ENCODE measurements at places on chromosomes 11 and 22. TPM values are rescaled to one million over a fixed set of nuclear protein-coding genes. Genes with fewer than 3 reads are reported as not detected.

DNA sequence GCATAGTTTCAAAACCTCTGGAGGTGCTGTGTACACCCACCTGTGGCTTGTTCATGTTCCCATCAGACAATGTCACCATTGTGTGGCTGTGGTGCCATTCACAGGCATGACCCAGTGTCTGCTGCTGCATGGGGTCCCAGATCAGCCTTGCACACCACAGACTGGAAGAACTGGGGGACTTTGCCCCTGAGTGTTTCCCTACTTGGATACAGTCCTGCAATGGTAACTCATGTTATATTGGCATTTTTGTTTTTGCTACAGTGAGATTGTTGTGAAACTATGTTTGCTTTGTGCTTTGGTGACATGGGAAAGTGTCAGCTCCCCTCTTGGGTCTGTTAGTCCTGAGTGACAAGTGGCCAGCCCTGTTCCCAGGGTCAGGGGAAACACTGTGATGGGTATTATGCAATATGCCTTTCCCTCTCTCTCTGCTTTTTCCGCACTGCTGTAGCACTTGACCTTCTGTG, 108.8 kb downstream of the NAV2 start:
- no peaks in the 10 kb centered on the region for H3K27me3 ChIP-seq
- H3K36me3 ChIP-seq = peaks cover 2% of the 10 kb centered on the region

DNA sequence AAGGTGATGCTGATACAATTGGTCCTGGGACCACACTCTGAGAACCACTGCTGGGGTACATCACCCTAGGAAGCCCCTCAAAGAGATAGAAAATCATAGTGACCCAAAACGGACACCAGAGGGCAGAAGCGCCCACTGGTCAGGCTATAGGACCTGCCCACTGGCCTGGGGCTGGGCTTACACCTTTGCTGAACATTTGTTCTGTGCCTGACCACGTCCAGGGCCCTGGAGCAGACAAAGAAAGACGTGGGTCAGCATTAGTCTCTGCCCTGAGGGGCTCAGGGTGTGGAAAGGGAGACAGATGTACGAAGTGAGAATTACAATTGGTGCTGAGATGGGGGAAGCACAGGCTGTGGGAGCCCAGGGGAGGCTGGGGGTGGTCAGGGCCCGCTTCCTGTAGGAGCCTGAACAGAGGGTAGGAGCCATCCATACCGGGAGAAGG, 14.4 kb upstream of the SERPINH1 start:
- no peaks in the 10 kb centered on the region for H3K27me3 ChIP-seq
- H3K27ac ChIP-seq = no peak overlapping the region
- H3K4me3 ChIP-seq = no peak overlapping the region
- H3K36me3 ChIP-seq = no peaks in the 10 kb centered on the region

TRIM6 gene
- 13.8 TPM for polyA plus RNA-seq

DNA sequence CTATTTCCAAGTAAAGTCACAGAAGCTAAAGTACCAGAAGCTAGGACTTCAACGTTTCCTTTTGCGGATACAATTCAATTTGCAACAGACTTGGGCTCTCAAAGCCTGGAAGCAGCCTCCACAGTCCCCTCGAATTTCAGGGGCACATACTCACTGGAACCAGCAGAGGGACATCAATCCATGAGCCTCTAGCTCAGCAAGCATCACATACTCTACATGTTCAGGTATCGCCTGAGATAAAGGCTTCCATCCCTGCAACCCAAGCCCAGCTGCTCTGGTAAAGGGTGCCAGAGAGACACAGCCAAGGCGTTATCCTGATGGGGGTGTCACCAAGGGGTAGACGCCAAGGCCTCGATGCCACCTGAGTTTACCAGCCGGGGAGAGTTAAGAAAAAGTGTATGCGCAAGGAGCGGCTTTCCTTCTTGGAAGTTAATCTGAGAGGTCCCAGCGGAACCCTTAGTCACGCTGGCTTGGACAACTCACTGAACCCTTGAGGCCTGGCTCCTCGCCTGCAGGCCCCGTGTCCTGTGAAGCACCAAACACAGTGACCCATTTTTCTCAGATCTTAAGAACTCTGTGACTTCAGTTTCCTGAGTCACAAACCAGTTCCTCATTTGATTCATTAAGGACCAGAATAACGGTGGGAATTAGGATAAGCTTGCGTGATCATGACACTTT, 13.0 kb downstream of the LTO1 start:
- peaks cover 8% of the 10 kb centered on the region for H3K36me3 ChIP-seq
- H3K27me3 ChIP-seq = no peaks in the 10 kb centered on the region
- no peak for DNase-seq
- no peaks in the 10 kb centered on the region for H3K4me1 ChIP-seq
- no peak overlapping the region for H3K4me3 ChIP-seq

GANAB gene
- 368 TPM for polyA plus RNA-seq

KLHL35 gene
- 0.66 TPM for polyA plus RNA-seq

GRCh38 chr11:80816966-80817365, 1376.1 kb upstream of the TENM4 start:
- no peaks in the 10 kb centered on the region for H3K4me1 ChIP-seq
- H3K4me3 ChIP-seq = no peak overlapping the region
- no peaks in the 10 kb centered on the region for H3K36me3 ChIP-seq
- DNase-seq = no peak
- H3K27ac ChIP-seq = no peak overlapping the region

ARAP1 gene
- polyA plus RNA-seq = 32.8 TPM

DNA sequence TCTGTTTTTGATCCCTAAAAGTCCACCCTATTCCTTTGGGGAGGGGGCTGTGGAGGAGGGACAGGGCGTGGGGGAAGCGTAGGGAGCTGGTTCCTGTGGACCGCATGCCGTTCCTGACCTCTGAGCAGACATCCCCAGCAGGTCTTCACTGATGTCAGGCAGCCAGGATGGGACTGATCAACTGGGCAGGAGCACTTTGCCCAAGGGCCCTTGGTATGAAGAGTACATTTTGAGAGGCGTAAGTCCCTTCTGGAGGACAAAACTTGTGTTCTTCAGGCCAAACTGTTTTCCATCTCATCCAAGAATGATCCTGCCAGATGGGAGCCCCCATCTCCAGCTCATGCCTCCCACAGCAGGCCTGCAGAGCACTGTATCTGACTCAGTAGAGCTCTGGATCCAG, 80.9 kb upstream of the NARS2 start:
- peaks cover 5% of the 10 kb centered on the region for H3K36me3 ChIP-seq
- H3K4me1 ChIP-seq = no peaks in the 10 kb centered on the region
- no peak overlapping the region for H3K27ac ChIP-seq
- DNase-seq = no peak

DNA sequence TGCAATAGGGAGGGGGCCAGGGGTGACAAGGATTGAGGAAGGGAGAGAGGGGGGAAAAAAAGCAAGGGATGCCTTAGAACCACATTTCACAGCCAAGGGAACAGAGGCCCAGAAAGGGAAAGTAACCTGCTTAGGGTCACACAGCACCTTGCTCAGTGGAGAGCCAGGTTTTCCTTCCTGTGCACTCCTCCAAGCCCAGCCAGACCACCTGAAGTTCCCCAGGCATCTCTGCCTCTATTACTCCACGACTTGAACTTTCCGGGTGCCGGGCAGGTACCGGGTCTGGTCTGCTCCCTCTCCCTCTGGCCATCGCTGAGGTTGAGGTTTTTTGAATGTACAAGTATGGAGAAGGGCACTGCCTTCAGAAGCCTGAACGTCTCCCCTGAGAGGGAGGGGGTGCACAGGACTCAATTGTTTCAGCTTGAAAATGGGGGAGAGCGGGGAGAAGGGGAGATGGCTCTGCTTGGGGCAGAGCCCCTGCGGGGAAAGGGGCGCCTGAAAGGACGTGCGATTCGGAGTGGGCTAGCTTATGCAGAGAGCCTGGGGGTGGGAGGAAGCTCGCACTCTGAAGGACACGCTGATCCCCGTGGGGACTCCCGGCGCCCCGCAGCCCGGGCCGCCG, 516 bp upstream of the SERPINH1 start:
- peak overlapping the region; percentile 99 for H3K4me3 ChIP-seq
- H3K27ac ChIP-seq = peak overlapping the region; percentile 91
- DNase-seq = no peak
- no peaks in the 10 kb centered on the region for H3K27me3 ChIP-seq
- H3K4me1 ChIP-seq = peaks cover 51% of the 10 kb centered on the region
- peaks cover 16% of the 10 kb centered on the region for H3K36me3 ChIP-seq

DNA sequence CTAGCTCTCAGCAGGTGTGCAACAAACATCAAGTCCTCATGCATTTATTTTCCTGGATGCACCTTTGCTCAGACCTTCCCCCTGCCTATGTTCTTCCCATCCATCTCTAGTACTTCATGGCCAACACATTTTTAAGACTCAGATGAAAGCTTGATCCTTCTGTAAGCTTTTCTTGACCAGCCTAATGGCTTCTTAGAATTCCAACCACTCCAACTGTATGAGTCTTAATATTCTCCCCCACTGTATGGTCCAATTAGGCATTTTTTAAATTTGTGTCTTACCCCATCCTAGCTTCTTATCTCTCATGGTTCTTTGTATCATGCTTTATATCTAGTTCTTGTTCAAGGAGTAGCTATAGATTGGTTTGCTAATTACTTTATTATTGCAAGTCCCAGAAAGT, 44.8 kb downstream of the TENM4 start:
- no peaks in the 10 kb centered on the region for H3K36me3 ChIP-seq
- peak; percentile 44 for DNase-seq
- H3K4me3 ChIP-seq = no peak overlapping the region
- no peak overlapping the region for H3K27ac ChIP-seq

- peaks cover 19% of the 10 kb centered on the region for H3K4me1 ChIP-seq
- H3K27ac ChIP-seq = peak overlapping the region; percentile 99
- H3K27me3 ChIP-seq = no peaks in the 10 kb centered on the region
- DNase-seq = peak; percentile 92
- no peaks in the 10 kb centered on the region for H3K36me3 ChIP-seq
Observed at GRCh38 chr22:19943082-19944026, 1.7 kb upstream of the TXNRD2 start.

All from fibroblast of lung (primary cell).